ENCODE measurements at places on chromosomes 12 and 14. TPM values are rescaled to one million over a fixed set of nuclear protein-coding genes. Genes with fewer than 3 reads are reported as not detected.

The TAS2R31 gene
- 3.5 TPM for total RNA-seq

The CISTR gene
- not detected for total RNA-seq

The PDZRN4 gene
- total RNA-seq, result not detected

The OVCH1 gene
- not detected for total RNA-seq

The OR6C1 gene
- not detected for total RNA-seq

The CSRP2 gene
- total RNA-seq, result 4.5 TPM

The HOXC11 gene
- total RNA-seq, result 2.4 TPM

DNA sequence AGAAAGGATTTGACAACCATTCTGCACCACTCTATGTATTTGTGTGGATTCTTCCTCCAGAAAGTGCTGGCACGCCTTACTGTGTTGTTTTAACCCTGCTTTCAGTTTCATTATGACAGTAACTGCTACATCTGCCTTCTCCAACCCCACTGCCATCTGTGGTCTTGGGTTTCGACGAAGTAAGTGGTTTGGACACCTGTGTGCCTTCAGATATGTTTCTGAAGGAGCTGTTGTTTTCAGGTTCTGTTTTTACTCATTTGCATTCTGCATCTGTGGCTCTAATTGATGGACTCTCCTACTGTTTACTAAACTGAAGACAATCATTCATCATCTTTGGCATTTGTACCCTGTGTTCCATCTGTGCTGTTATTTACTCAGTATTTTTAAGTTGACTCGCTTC lies 4.1 kb downstream of the TSHR start:
- DNase-seq, result no peak

DNA sequence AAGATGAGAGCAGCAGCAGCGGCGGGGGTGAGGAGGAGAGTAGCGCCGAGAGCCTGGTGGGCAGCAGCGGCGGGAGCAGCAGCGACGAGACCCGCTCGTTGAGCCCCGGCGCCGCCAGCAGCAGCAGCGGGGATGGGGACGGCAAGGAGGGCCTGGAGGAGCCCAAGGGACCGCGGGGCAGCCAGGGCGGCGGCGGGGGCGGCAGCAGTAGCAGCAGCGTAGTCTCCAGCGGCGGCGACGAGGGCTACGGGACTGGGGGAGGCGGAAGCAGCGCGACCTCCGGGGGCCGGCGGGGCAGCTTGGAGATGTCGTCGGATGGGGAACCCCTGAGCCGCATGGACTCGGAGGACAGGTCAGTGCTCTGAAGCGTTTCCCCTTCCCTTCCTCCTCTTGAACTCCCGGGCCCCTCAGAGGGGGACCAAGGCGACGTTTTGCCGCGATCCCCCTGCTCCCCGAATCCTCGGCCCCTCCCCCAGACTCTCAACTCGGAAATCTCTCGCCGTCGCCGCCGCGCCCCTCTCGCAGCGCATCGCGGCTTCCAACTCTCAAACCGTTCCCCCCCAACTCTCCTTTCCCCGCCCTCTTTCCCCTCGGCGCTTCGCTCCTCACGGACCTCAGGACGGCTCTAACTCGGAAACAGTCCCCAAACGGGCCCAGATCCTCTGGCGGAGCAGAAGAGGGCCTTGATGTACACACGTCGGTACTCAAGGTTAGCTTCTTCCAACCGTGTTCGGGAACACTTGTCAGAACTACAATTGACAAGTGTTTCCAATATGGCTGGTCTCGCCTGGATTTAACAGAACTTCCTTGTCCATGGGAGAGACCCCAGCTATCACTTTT lies 947 bp downstream of the AEBP2 start:
- DNase-seq, result peak; percentile 49

- DNase-seq, result no peak
These were observed 215.0 kb downstream of the PRKD1 start for GRCh38 chr14:29712601-29713000.

- DNase-seq, result peak; percentile 64
These were observed 267.0 kb downstream of the CPNE8 start for GRCh38 chr12:38638401-38638800.

DNA sequence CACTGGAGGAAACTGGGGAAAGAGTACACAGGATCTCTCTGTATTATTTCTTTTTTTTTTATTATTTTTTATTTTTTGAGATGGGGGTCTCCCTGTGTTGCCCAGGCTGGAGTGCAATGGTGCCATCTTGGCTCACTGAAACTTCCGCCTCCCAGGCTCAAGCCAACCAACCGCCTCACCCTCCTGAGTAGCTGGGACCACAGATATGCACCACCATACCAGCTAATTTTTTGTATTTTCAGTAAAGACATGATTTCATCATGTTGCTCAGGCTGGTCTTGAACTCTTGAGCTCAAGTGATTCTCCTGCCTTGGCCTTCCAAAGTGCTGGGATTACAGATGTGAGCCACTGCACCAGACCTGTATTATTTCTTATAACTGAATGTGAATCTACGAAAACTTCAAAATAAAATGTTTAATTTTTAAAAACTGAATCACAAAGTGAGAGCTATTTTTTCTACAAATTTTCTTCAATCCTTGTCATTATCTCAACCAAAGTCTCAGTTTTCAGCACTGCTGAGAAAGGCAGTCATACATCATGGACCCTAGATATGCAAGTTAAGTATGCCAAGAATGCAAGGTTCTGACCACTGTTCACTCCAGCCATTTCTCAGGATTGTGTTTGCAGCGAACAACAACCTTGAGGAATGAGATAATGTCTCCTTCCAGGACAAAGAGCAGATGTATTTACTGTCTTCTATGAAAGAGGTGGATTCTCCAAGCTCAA lies 2.4 kb downstream of the EAPP start:
- no peak for DNase-seq

DNA sequence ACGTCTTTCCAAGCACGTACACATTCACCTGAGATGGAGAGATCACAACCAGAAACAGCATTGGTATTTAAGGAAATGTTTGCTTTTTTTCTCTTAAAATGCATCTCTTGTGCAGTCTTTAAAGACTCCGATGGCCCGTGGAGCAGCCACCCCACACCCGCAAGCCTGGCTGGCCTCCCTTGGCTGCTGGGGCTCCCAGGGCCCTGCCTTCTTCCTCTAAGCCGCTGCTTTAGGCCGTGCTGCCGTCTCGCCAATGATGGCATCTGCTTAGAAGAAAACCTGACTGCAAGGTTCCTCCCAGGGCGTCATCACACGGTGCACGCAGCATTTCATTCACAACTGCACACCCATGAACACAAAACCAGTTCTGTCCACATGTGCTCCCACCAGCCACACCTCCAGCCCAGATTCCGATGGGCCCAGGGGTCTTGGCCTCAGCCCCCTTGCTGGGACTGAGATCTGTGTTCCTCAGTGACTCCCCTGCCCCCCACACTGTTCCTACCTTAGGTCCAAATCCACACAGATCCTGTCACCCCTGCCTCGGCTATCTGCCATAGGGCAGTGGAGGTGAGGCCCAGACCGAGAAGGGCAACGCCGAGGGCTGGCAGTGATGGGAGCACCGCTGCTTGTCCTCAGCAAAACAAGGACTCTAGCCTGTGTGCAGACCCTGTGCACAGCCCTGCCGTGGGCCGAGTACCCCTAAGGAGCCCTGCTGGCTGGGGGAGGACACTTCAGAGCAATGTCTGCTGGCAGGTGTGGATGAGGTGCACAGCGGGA lies 4.4 kb downstream of the BTBD6 start:
- DNase-seq, result no peak

GRCh38 chr12:90102957-90103652 lies 394.5 kb upstream of the ATP2B1 start:
- DNase-seq, result peak; percentile 40

GRCh38 chr14:104278214-104278534 lies 139.8 kb downstream of the KIF26A start:
- DNase-seq, result no peak

- DNase-seq, result no peak
These were observed 27.8 kb upstream of the AEBP2 start for GRCh38 chr12:19411234-19412204.

GRCh38 chr14:89196545-89196944 lies 220.5 kb downstream of the FOXN3 start:
- DNase-seq, result no peak

DNA sequence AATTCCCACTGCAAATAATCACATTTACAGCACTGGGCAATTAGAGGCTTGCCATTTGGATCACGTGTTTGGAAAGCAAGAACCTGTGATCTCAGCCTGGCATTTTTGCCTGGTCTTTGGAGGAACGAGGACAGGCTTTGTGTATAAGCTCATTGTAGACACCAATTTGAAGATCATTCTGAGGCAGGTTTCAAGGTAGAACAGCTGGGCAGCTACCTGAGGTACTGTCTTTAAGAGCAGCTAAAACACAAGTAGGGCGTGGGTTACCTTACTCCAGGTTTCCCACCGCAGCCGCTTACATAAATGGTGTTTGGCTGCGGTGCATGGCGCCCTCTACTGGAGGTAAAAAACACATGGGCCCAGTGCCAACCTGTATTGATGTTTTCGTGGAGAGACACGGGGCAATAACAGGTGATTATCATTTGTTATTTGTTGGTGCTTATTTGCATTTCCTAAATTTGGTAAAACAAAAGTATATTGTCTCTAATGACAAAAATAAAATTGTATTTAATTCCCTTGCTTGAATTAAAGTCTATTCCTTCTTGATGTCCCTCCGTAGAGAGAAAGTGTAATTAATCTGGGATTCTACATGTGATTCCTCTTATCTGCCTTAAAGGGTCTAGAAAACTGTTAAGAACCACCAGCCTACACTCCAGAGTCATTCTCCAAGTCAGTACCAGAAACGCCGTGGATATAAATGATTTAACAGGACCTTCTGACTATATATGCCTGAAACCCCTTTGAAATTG lies 69.7 kb downstream of the SVOP start:
- peak; percentile 41 for DNase-seq

DNA sequence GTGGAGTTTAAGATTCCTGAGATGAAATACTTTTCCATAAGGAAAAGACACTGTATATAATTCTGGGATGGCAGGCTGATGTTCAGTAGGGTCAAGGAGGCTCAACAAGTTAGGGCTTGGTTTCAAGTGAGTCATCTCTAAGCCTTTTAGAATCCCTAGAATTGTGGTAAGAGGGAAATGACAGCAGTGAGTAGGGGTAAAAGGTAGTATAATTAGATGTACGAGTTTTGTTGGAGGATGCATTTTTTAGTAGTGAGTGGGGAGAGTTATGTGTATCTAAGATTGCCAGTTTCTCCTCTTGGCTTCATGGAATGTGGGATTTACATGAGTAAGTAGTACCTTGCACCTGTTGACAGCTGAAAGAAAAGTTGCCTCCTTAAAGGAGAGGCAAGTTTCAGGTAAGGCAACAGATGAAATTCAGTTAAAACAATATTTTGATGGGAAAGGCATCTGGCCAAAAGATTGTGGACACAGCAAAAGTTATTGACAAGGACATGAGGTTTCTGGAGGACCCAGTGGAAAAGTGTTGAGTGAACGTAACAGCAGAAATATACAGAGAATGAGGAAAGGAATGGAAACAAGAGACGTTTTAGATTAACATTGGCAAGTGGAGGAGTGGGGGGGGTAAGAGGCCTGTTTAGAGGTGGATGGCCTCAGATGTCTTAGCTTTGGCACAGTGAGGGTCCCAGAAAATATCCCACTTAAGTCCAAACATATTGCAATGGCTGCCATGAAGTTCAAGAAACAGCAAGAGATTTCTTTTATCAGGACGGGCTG lies 21.8 kb downstream of the LMO3 start:
- DNase-seq, result peak; percentile 68

DNA sequence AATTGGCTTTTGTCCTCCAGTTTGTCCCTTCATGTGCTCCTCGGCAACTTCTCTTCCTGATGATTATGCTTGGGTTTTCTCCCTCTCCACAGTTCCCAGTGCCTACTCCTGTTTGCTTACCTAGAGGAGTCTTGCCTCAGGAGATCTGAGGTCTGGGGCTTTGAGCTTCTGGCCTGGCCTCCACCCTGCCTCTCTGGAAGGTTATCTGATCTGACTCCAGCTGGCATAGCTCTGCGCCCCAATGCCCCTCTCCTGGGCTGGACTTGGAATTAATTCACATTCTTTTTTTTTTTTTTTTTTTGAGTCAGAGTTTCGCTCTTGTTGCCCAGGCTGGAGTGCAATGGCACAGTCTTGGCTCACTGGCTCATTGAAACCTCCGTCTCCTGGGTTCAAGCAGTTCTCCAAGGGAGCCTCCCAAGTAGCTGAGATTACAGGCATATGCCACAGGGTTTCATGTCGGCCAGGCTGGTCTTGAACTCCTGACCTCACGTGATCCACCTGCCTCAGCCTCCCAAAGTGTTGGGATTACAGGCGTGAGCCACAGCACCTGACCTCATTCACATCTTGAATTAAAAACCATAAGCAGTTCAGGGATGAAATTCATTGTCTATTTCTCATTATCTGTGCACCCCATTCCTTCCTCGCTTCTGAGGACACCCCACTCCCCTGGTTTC lies 33.5 kb downstream of the CFL2 start:
- DNase-seq, result no peak

DNA sequence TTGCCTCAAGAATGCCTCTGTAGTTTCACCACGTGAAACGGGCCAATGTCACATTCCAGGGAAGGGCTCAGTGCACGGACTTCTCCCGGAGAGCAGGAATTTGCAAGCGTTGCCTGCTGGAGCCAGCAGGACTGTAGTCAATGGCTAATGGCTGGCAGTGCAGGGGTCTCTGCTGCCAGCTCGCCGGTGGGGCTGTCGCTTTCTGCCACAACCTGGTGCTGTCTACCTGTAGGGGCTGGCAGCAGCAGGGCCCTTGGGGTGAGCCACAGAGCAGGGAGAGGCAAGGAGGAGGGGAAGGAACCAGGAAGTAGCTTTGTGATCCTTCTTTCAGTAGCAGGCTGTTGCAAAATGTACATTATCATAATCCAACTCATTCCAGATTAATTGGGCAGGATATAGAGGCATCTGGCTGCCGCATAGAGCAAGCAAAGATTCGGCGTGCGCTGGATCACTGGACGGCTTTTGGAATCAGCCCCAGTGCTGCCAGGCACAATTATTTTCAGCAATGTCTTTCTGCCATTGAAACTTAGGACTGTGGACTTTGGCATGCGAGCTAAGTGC lies 114.1 kb downstream of the PAPOLA start:
- DNase-seq, result no peak

DNA sequence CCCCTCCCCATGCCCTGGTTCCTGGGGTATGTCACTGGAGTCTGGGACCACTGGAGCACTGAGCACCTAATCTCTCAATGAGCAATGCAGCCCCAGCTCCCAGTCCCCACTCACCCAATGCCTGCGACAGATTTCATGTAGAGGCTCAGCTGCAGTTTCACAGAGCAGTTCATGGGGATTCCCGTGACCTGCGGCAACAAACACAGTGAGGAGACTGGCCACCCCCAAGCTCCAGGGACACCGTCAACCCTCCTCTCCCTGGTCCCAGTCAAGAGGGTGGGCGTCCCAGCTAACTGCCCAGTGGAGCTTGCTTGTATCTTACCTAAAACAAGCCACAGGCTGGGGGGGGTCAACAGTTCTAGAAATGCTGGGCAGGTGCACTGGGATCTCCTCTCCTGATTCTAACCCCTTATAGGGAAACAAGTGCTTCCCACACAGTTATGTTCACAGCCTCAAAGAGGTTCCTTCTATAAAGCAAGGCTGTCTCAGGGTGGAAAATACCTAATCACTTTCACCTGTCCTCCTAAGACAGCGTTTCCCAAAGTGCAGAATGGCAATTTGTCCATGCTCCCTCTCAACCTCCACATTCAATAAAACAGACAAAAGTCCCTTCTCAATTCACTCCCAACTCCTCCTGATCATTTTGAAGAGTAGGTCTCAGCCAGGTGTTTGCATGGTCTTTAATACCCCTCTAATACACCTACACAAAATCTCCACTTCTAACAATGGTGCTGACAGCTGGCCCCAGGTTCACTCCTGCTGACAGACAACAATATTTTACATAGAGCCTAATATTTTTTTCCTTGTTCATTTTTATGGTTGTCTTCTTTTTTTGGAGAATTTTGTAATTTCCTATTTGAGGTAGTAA lies 68.3 kb downstream of the SCARB1 start:
- DNase-seq, result no peak
